Kasumi-1 (cell line): ENCODE measurements at places on chromosomes 2 and 18.

GRCh38 chr2:37232131-37232933 is 874 bp downstream of the NDUFAF7 start:
- no peak for DNase-seq

DNA sequence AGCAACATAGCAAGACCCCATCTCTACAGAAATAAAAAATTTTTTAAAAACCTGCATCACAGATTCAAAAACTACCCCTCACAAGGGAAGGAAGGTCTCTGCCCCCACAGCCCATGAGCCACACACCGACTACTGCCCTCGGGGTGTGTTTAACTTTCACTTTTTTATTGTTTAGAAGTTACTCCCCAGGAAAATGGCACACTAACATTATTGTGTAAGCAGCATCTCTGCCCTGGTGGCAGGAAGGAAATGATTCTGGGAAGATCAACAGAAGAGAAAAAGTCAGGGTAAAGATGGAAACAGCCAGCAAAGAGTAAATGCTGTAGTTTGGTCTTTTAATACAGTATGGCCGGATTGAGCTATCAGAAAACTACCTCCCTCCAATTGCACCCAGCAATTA is 21.9 kb downstream of the TRABD2A start:
- DNase-seq: no peak

- DNase-seq: no peak
Observed at GRCh38 chr2:113255140-113256070, 23.3 kb downstream of the PAX8 start.

- DNase-seq: no peak
Observed at GRCh38 chr2:5700551-5700950, 8.4 kb downstream of the SOX11 start.

DNA sequence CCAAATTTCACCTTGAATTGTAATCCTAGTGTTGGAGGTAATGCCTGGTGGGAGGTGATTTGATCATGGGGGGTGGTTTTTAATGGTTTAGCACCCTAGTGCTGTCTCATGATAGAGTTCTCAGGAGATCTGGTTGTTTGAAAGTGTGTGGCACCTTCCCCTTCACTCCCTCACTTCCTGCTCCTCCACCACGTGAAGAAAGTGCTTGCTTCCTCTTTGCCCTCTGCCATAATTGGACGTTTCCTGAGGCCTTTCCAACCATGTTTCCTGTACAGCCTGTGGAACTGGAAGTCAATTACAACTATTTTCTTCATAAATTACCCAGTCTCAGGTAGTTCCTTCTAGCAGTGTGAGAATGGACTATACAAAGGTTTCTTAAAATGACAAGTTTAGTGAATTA is 251.8 kb upstream of the NETO1 start:
- DNase-seq: peak; percentile 77

DNA sequence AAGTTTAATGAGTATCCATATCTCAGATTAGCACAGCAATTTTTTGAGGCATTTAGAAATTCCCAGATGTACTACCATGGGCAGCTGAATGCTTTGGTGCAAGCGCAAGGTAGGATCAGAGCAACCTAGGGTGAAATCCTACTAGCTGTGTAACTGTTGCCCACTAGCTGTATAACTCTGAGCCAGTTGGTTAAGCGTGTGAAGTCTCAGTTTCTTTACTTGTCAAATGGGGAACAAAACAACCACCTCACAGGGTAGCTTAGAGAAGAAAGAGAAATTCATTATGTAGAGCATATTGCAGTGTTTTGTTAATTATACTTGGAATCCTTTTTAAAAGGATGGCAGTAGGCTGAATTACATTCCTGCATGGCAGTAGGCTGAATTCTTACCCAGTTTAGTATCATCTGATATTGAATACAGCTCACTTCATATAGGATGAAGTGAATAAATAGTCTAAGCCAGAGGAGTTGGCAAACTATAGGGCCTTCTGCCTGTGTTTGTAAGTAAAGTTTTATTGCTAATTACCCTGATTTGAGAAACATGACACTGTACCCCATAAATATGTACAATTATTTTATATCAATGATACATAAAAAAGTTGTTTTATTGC is 180.7 kb downstream of the PLCL1 start:
- no peak for DNase-seq

DNA sequence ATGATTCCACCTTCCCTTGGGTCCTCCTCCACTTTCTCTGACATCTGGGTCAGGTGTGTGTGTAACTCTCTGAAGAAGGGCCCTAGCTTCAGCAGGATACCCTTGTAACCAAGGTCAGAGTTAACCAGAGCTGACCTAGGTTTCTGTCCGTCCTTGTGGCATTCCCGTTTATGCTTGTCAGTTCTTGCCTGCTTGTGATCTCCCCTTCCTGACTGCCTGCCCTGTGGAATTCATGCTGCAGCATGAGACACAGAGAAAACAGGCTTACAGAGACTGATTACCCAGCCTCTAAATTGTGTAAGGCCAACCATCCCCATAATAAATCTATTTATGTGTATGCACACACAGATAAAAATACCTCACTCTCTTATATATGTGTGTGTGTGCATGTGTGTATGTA is 22.8 kb downstream of the NXPH2 start:
- no peak for DNase-seq

DNA sequence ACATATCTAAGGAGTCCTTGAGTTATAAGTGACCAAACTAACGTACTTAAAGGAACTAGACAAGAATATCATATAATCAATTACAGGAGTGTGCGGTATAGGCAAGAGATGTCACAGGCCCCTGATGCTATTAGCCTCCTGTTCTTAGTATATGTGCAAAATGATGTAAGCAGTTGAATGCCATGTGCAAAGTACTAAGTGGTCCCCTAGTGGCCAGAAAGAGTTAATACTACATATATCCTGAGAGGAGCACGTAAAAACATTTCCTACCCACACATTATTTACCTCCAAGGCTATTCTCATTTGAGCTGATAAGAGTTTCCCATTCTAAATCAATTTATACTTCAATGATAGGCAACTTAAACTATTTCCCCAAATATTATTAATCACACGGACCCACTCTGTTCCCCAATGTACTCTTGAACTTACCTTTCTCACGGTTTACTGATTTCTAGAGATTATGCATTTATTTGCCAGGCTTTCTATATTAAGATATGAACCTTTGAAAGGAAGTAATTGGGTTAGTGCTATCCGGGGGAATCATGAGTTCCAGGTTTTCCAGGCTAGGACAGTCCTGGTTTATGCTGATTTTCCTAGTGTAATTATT is 158.0 kb upstream of the KLHL14 start:
- peak; percentile 85 for DNase-seq

DNA sequence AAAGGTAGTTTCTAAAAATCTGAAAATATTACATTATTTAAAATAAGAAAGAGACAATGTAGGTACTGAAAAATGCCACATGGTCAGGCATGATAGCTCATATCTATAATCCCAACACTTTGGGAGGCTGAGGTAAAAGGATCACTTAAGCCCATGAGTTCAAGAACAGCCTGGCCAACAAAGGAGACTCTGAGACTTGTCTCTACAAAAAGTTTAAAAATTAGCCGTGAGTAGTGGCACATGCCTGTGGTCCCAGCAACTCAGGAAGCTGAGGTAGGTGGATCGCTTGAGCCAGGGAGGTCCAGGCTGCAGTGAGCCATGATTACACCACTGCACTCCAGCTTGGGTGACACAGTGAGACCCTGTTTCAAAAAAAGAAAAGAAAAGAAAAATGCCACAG is 21.8 kb downstream of the ATAD2B start:
- peak; percentile 16 for DNase-seq

DNA sequence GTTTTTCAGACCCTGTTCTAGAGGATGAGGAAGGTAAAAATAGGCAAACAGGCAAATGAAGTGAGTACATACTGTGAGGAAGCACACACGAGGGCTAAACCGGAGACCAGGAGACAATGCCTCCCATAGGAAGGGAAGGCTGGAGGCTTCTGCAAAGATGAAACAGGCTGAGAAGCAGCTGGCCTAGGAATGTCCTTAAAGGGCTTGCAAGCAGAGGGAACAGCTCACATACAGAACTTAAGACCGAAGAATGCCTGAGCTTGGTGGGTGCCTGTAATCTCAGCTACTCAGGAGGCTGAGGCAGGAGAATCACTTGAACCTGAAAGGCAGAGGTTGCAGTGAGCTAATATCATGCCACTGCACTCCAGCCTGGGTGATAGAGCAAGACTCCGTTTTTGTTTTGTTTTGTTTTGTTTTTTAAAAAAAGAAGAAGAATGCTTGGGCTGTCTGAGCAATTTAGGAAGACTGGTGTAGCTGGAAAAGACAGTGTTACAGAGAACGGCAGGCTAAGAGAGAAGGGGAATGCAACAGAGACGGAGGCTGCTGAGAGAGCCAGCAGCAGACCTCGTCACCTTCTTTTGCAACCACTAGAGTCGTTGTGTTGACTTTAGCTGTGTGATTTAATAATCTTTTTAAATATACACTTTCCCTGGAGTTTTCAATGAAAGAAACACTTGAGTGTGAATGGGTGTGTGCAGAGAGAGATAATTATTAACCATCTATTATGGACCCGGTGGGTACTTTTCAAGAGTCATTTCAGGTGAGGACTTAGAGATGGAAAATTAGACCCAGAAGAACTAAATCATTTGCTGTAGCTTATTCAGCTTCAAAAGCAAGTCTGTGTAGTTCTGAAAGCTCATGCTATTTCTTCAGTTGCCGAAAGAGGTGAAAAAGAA is 232.8 kb downstream of the GALR1 start:
- no peak for DNase-seq

- DNase-seq: no peak
Observed at GRCh38 chr2:76429374-76429773, 718.7 kb upstream of the GCFC2 start.

- no peak for DNase-seq
Observed at GRCh38 chr2:187985923-187986322, 305.8 kb upstream of the GULP1 start.

GRCh38 chr2:36296798-36297197 is 58.8 kb upstream of the CRIM1 start:
- DNase-seq: no peak

DNA sequence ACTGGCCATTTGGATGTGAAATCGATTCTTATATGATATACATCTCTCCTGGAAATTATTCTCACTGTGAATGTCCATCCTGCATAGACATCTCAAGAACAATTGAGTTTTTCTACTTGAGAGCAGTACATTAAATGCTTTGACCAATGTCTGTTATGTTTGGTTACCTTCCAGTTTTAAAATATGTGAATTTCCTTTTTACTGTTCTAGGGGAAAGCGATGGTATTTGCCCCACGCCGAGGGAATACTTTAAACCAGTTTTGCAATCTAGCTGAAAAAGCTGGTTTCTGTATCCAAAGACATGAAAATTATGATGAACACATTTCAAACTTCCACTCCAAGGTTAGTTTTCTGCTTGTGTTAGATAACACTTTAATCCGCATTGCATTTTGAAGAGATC is 175.3 kb upstream of the SIX3 start:
- no peak for DNase-seq

DNA sequence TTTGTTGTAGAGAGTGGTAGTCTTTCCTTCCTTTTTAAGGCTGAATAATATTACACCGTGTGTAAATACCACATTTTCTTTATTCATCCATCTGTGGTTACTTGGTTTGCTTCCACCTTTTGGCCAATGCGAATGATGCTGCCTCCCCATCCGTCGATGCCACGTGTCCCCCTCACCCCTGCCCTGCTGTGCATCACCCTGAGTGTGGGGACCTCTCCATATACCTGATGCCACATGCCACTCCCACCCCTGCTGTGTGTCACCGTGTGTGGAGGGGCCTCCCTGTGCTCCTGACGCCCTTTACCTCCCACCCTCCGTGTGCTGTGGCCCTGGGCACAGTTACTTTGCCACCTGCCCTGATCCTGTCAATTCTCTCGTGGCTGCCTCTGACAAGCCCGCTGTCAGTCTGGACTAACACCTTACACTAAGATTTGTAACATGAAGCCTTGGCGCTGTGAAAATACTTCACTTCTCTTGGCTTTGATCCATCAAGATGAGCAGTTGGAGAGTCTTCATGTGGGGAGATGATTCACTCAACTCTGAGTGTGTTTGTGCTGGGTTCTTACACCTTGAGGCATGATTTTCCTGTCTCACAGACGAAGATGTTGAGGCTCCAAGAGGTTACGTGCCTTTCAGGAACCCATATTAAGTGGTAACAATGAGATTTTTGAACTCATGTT is 234.0 kb downstream of the ZNF407 start:
- DNase-seq: no peak

DNA sequence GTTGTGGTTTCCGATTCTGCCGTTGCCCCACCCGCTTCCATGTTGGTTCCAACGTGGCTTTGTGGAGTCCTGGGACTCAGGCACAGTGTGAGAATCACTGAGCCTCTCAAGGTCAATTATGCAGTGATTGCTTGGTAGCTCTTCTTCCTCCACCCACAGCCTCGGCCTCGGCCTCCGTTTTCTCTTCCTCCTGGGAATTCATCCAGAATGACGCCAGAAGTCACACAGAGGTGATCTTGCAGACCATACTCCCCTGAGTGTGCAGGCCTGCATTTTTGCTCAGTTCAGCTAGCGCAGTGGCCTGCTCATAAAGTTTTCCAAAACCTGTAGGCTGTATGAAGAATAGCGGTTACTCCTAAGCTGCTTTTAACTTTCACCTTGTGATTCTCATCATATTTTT is 273.3 kb downstream of the GBX2 start:
- DNase-seq: no peak

DNA sequence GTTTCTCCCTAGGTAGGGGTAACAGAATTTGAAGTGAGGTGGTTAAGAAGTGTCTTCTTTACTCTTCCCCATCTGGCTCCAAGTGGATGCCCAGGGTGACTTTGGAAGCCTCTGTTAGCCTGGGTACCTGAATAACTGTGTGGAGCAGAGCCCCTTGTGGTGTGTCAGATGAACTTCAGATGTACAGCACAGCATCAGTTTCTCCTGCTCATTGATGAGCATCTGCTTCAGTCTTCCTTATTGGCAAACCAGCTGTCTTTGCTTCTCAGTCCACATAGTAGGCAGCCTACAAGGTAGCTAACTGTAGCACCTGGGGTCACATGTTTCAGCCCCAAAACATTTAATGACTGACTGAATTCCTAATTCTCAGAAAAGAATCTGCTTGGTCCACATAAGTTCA is 56.2 kb upstream of the ATP8B1 start:
- DNase-seq: peak; percentile 23

GRCh38 chr2:96185516-96185915 is 23.1 kb downstream of the STARD7 start:
- DNase-seq: no peak

GRCh38 chr2:177165061-177165583 is 47.5 kb upstream of the HNRNPA3 start:
- DNase-seq: peak; percentile 59

GRCh38 chr2:104572834-104573233 is 281.1 kb upstream of the POU3F3 start:
- DNase-seq: peak; percentile 66

DNA sequence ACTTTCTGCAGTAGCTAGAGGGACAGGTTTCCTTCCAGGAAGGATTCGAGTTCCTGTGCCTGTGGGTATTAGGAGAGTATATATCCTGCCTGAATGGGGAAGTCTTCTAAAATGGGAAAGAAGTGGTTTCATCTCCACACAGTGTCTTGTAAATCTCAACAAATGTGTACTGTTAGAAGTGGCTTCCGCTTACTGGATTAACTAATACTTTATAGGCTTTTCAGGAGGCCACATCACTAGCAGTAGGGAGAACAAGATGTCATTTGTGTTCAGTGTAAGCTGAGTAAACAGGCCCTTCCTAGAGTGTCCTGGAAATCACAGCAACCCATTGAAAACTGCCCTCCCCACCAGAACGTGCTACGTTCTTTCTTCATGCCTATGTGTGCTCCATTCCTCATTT is 12.5 kb upstream of the POLR1B start:
- DNase-seq: peak; percentile 76

- no peak for DNase-seq
Observed at GRCh38 chr18:59359576-59359952, 499 bp upstream of the LMAN1 start.
